Endodermal cell (in vitro differentiated cells): ENCODE measurements at places on chromosomes 1 and 21.

DNA sequence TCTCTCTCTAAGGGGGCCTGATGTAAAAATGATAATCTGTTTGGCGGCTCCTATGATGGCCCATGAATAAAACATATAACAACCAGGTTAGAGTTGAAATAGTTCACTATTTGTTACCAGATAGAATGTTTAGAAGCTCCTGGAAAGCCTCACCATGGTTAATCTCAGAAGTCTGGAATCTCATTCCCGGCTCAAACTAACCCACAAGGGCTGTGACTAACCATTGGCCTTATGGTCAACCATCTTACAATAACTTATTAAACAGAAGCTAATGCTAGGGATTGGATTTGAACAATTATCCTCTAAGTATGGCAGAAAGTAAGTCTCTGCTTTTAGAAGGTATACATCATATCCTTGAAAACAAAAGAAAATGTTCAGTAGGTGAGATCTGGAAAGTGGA is 134.1 kb upstream of the ADGRL2 start:
- no peak for DNase-seq

DNA sequence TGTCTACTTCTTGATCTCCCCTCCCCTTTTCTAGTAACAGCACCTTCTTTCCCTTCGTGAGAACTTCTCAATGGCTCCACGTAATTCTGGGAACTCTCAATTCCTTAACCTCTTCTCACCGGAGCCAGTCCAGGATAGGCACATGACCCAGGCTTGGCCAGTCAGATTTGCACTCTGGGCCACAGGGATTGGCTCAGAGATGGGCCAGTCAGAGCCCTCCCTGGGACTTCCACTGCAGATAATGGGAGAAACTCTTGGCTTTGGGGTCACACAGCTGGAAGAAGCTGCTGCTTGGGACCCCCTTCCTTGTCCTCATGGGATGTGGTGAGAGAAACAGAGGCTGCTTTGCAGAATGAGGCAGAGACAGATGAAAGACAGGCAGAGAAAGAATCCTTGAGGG is 302.3 kb downstream of the PTPRU start:
- DNase-seq = peak; percentile 34

DNA sequence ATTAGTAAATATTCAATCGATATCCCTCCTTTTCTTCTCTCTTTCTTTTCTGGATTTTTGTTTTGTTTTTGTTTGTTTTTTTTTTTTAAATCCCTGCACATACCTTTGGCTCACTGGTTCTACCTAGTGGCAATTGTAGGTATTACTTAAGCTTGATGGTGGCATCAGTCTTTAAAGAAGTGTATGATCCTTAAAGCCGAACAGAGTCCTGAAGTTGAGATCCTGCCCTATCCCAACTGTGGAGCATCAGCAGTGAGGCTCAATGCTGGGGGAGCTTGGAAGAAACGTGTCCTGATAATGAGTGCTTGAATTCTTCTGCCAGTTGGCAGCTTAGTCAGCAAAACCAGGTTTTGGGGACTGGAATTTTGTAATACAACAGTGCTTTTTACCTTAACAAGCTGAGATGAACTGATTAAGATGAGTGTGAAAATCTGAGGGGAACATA is 60.8 kb downstream of the FASLG start:
- DNase-seq = peak; percentile 57

DNA sequence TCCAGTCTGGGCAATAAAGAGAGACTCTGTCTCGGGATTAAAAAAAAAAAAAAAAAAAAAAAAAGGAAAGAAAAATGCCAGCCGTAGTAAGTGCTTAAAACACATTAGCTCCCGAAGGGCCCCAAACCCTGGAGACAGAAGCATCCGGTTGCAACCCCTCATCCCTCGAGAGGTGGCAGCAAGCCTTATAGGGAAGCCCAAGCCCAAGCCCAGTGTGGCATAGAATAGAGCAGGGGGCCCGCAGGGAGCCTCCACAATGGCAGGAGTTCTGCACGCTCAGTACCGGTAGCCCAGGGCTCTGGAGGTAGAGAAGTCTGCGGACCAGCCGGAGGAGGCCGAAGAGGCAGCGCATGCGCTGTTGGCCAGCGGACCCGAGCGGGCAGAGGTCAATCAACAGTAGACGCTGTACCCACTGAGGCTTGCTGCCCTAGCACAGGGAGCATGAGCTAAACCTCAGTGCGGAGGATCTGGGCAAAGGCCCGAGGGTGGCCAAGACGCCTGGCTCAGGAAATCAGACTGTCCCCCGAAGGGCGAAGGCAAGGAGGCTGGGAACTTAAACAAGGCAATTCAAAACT is 34.1 kb upstream of the C1orf198 start:
- no peak for DNase-seq

DNA sequence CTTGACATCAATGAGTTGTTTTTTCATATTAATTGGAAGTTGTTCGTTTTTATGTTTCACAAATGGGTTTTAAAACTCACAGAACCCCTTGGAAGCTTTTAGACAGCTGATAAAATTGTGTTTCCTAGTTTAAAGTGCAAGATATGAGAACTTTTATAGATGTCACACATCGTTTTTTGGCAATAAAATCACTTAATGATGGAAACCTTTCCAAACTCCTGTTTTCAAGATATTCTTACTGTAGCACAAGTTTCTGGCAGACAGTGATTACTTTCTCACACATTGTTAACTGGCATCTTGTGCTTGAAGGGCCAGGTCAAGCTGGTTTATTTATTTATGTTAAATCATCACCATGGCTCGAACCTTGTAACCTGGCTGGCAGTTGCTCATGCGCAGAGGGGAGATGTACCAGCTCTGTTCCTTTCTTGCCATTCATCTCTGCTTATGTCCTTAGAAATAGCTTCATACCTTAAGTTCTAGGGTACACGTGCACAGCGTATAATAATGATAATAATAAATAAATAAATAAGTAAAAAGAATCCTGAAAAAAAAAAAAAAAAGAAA is 10.2 kb upstream of the RCAN1 start:
- DNase-seq = no peak

GRCh38 chr1:38118976-38119375 is 72.4 kb upstream of the POU3F1 start:
- no peak for DNase-seq

DNA sequence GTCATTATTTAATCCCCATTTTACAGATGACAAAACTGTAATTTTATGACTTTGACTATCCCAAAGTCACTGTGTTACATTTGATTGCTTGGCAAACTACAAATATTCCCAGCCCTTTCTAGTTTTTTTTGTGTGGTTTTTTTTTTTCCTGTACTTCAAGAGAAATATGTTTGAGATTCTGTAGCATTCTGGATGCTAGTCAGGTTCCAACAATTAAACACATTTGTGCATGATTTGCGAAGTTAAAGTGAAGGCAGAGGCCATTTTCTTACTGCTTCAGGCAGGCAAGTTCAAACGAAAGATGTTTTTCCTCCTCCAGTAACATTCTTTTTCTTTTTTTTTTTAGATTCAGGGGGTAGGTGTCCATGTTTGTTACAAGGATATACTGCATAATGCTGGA is 107.9 kb upstream of the SERTAD4 start:
- no peak for DNase-seq

DNA sequence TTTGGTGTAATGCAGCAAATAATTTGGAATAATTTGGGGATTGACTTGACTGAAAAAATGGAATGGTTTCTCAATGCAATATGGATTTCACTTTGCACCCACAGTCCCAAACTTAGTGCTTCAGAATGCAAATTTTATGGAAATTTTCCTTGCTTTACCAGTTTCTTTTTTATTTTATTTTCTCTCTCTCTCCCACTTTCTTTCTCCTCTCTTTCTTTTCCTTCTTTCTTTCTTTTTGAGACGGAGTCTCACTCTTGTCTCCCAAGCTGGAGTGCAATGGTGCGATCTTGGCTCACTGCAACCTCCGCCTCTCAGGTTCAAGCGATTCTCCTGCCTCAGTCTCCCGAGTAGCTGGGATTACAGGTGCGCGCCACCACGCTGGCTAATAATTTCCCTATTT is 110.3 kb downstream of the KCNN3 start:
- no peak for DNase-seq

GRCh38 chr1:107449326-107449725 is 308.5 kb downstream of the NTNG1 start:
- DNase-seq = no peak

DNA sequence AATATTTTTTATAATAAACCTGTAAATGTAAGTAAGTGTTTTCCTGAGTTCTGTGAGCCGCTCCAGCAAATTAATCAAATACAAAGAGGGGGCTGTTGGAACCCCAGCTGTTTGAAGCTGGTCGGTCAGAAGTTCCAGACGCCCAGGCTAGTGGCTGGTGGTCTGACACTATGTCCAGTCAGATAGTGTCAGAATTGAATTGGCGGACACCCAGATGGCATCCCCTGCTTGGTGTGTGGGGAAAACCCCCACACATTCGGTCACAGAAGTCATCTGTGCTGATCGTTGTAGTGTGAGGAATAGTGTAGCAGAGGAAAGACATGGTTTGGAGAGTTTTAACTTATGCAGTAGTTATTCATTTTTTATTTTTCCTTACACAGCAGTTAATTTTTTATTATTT is 32.4 kb downstream of the TBCE start:
- no peak for DNase-seq

DNA sequence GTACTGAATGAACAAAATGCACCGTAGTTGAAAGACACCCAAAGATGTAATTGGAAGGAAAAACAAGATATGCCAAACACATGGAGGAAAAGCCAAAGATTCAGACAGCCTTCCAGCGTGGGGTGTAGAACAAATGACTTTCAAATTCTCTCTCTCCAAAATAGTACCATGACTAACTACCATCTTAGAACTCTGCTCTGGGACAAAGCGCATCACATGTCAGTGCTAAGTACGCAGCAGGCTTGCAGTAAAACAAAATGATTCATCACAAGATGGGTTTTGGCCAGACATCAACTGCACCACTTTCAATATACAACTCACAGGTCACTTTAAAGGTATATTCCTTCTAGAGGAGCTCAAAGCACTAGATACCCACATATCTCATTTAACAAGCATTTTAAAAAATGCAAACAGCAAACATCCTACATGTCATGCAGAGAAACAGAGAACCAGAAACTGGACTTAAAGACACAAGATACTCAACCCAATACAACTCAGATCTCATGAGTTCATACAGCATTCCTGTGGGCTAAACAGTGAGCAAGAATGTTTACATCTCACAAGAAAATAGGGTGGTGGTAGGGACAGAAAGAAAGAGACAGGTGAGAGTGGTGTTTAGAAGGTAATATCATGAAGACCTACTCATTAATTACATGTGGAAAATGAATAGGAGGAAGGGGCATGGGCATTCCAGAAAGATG is 75.7 kb downstream of the BCAR3 start:
- DNase-seq = peak; percentile 6

DNA sequence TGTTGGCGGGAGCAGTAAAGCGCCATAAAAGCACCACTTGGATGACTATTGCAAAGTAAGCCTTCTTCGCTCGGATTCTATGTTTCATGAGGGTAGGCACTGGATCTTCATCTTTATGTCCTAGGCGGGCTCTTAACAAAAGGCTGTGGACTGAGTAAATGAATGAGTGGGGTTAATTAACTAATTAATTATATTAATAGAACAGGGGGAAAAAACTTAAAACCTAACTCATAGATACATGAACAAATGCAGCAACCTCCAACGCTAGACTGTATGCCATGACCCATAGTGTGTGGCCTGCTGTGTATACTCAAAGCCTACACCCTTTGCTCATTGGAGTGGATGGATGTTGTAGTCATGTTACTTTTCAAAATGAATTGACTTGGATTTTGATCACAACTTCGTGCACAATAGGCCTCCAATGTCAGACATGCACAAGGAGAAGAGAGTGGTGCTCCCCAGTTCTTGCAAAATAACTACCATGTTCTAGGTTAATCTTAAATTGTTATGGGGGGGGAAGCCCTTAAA is 417 bp upstream of the GFI1 start:
- no peak for DNase-seq

- no peak for DNase-seq
These were observed 147.7 kb upstream of the WNT4 start for GRCh38 chr1:22290611-22291010.

DNA sequence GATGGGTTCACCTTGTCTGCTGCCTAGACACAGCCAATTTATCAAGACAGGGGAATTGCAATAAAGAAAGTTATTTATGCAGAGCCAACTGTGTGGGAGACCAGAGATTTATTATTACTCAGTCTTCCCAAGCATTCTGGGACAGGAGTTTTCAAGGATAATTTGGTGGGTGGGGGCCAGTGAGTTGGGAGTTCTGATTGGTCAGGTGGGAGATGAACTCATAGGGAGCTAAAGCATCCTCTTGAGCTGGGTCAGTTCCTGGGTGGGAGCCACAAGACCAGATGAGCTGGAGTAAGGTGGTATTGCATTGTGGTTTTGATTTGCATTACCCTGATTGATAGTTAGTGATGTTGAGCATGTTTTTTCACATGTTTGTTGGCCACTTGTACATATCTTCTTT is 86.1 kb downstream of the PRKAB2 start:
- no peak for DNase-seq

- DNase-seq = no peak
These were observed 19.9 kb downstream of the ZNF648 start for GRCh38 chr1:182041615-182042014.

GRCh38 chr1:116772648-116773045 is 18.4 kb downstream of the CD2 start:
- no peak for DNase-seq

- DNase-seq = no peak
These were observed 102.5 kb upstream of the ATP1B1 start for GRCh38 chr1:169003864-169004516.

DNA sequence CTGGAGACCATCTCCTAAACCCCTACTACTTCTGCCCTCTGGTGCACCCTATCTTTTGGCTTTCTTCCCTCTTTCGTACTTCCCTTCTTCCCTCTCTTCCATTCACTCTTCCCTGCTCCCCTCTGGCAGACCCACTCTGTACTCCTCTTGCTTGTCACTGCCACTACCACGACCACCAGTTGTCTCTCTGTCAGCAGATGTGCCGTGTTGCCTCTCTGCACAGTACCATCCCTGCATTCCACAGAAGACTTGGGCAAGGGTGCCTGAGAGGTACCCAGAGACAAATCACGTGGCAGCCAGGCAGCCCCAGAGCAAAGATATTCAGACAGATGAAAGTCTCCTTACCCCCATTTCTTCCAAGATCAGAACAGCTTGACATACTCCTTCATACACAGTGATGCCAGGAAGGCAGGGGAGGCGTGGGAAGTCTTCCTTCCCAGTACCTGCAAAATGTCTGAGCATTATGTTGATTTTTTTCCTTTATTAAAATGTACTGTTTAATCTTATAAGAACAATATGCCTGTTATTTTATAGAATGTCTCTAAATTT is 15.0 kb downstream of the CAMSAP2 start:
- no peak for DNase-seq

GRCh38 chr1:33118274-33118673 is 37.3 kb downstream of the AZIN2 start:
- DNase-seq = no peak
